Mesothelial cell of epicardium (in vitro differentiated cells): ENCODE measurements at places on chromosomes 3 and 15. TPM values are rescaled to one million over a fixed set of nuclear protein-coding genes. Genes with fewer than 3 reads are reported as not detected.

GRCh38 chr15:98568382-98569017, 79.8 kb upstream of the IGF1R start:
- H3K27ac ChIP-seq = no peak overlapping the region
- H3K27me3 ChIP-seq = peaks cover 10% of the 10 kb centered on the region
- no peak overlapping the region for H3K4me3 ChIP-seq
- H3K36me3 ChIP-seq = no peaks in the 10 kb centered on the region
- H3K4me1 ChIP-seq = no peaks in the 10 kb centered on the region
- no peak for DNase-seq

DNA sequence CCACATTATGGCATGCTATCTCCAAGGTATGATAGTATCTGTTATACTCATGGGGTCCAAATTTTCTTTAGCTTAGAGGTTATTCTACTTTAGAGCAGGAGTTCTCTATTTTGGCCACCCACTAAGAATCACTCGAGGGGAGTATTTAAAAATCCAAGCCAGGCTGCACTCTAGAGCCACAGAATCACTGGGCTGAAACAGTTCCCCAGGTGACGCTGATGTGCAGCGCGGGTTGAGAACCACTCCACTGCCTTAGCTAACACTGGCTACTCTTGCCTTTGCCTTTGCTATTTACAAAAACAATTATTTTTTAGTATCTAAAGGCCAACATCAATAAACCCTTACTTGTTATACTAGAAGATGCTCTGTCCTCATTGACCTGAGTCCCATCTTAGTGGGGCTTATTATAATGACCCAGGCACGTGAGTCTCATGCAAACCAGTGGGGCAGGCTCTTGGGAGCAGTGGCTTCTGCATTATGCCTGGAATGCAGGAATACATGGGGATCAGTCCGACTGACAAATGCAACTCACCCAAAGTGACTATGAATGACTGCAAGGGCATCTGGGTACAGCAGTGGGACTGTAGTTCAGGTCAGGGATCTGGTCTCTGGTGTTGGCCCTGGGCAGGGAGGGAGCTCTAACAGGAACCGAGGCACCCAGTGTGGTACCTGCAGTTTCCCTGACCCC, 21.7 kb upstream of the CGNL1 start:
- no peak overlapping the region for H3K27ac ChIP-seq
- H3K4me3 ChIP-seq = no peak overlapping the region
- DNase-seq = no peak
- H3K4me1 ChIP-seq = peaks cover 11% of the 10 kb centered on the region
- H3K36me3 ChIP-seq = no peaks in the 10 kb centered on the region
- H3K27me3 ChIP-seq = no peaks in the 10 kb centered on the region

- no peaks in the 10 kb centered on the region for H3K27me3 ChIP-seq
- peak overlapping the region; percentile 43 for H3K27ac ChIP-seq
- H3K4me3 ChIP-seq = no peak overlapping the region
- peaks cover 24% of the 10 kb centered on the region for H3K36me3 ChIP-seq
Observed at GRCh38 chr3:11818033-11818432, 28.7 kb downstream of the TAMM41 start.

PSTPIP1 gene
- 0.59 TPM in 1 of 3 replicates, not detected in the others for total RNA-seq
